ENCODE measurements at places on chromosomes 12 and 14. TPM values are rescaled to one million over a fixed set of nuclear protein-coding genes. Genes with fewer than 3 reads are reported as not detected.

Gene FSCB
- not detected for total RNA-seq

Gene SERPINA1
- total RNA-seq, result 3.6 TPM

Gene HOTAIR
- total RNA-seq, result not detected

Gene ATXN2
- total RNA-seq, result 57.6 TPM

Gene RTL1
- not detected for total RNA-seq

Gene KRT75
- total RNA-seq, result not detected

Gene IL22
- not detected for total RNA-seq

GRCh38 chr14:81946375-81946774 is 412.7 kb upstream of the SEL1L start:
- no peaks in the 10 kb centered on the region for H3K4me1 ChIP-seq
- no peaks in the 10 kb centered on the region for H3K36me3 ChIP-seq
- no peak overlapping the region for H3K27ac ChIP-seq
- H3K4me3 ChIP-seq, result no peak overlapping the region

DNA sequence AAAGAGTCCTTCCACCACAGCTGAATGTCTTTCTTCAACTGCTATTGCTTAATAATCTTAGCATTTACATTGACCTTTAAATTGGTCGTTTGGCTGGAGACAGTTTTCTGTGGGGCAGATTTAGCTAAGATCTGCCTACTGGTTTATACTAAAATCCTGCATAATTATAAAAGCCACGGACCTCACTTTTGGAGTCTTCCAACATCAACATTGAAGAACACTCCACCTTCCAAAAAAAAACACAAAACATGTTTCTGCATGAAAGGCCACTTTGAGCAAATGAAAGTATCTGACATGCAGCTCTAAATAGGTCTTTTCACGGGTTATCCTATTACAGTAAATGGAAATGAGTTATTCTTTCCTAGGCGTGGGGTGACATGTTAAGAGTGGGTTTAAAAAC is 57.0 kb upstream of the KRR1 start:
- H3K4me1 ChIP-seq, result no peaks in the 10 kb centered on the region
- no peak overlapping the region for H3K27ac ChIP-seq
- no peaks in the 10 kb centered on the region for H3K27me3 ChIP-seq

DNA sequence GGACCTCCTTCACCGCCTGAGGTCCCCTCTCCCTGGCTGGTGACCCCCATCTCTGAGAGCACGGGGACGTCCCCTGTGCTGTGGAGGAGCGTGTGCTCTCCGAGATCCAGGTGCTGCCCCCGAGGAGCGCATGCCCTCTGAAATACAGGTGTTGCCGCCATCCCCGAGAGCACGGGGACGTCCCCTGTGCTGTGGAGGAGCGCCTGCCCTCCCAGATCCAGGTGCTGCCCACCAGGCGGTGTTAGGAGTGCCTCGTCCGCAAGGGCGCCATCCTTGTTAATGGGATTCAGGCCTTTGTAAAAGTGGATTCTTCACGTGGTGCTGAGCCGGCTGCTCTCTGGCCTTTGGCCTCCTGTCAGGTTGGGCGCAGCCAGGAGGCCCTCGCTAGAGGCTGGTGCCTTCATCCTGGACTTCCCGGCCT is 10.1 kb downstream of the NOC4L start:
- H3K27me3 ChIP-seq, result no peaks in the 10 kb centered on the region
- H3K4me1 ChIP-seq, result peaks cover 3% of the 10 kb centered on the region
- H3K4me3 ChIP-seq, result no peak overlapping the region
- H3K27ac ChIP-seq, result no peak overlapping the region

GRCh38 chr12:123713823-123714585 is 1.9 kb downstream of the ATP6V0A2 start:
- no peaks in the 10 kb centered on the region for H3K27me3 ChIP-seq
- no peak overlapping the region for H3K4me3 ChIP-seq
- no peak overlapping the region for H3K27ac ChIP-seq
- peaks cover 16% of the 10 kb centered on the region for H3K4me1 ChIP-seq

GRCh38 chr12:49276304-49277290 is 11.7 kb downstream of the TUBA1C start:
- H3K4me3 ChIP-seq, result no peak overlapping the region
- DNase-seq, result no peak
- no peaks in the 10 kb centered on the region for H3K27me3 ChIP-seq
- H3K4me1 ChIP-seq, result peaks cover 3% of the 10 kb centered on the region
- no peak overlapping the region for H3K27ac ChIP-seq
- H3K36me3 ChIP-seq, result peaks cover 17% of the 10 kb centered on the region

DNA sequence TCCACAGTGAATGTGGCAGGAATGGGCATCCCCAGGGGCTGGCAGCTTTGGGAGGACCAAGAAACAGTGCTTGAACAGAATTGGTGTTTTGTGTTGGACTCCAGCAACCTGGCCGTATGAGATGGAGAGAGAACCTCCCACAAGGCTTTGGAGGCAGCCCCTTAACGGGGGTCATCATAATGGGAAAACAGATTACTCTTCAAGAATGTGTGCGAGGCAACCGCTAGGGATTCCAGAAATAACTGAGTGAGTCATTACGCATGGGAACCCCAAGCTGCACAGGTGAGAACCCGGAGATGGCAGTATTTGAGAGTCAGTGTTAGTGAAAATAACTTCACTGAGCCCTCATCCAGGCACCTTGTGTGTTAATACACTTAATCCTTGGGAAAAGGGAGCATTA is 567.8 kb upstream of the TBX3 start:
- no peak overlapping the region for H3K27ac ChIP-seq
- no peak for DNase-seq
- H3K4me3 ChIP-seq, result no peak overlapping the region
- H3K27me3 ChIP-seq, result no peaks in the 10 kb centered on the region
- no peaks in the 10 kb centered on the region for H3K4me1 ChIP-seq
- no peaks in the 10 kb centered on the region for H3K36me3 ChIP-seq

DNA sequence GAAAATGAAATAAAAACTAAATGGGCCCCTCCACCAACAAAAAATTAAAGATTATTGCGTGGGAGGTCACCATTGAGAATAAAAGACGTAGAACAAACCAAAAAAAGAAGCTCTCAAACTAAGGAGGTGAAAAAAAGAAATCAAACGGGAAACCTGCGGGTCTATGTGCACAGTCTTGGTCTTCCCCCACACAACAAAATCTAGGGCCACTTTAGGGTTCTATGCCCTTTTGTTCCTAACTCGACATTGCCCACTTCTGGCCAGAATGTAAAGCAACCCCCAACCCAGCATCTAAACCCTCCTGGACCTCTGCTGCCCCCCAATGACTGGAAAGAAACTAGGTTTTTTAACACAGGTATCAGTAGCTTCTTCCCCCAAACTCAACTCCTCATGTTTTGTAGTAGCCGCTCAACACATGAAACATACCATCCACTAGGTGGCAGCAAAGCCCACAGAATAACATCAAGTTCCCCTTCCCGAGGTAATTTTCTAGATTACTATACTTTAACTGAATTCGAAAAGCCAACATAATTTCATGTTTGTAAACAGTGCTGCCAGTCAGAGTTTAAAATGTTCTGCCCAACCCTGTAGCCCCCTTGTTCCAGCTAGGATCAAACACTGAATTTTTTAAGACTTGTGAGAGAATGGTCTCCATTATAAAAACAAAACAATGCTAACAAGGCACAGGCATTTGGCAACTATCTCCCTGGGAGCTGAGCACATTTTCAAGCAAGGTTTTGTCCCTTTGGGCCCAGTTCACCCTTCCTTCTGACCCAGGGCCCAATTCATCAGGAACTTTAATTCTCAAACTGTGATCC is 18.7 kb downstream of the DAD1 start:
- peaks cover 9% of the 10 kb centered on the region for H3K4me1 ChIP-seq
- H3K27ac ChIP-seq, result no peak overlapping the region
- no peaks in the 10 kb centered on the region for H3K27me3 ChIP-seq
- H3K36me3 ChIP-seq, result peaks cover 11% of the 10 kb centered on the region
- DNase-seq, result no peak

DNA sequence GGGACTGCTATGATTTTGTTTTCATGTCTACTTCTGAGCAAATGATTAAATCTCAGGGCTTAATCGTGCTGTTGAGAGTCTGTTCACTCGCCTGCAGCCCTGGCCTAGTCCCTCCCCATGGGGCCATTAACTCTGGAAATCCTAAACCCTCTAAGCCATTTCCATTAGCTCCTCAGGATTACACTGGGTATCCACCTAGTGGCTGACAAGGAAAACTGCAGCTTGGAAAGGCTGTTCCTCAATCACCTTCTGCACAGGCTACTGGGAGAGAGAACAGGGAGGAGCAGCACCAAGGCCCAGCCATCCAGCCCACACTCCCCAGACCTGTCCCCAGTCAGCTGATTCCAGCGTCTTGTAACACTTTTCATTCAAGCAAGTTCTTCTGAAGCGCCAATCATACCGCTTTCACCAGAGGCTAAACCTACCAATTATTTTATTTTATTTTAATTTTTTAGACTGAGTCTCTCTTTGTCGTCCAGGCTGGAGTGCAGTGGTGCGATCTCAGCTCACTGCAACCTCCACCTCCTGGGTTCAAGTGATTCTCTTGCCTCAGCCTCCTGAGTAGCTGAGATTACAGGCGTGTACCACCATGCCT is 48.7 kb downstream of the NEUROD4 start:
- H3K27me3 ChIP-seq, result peaks cover 26% of the 10 kb centered on the region
- H3K36me3 ChIP-seq, result no peaks in the 10 kb centered on the region
- DNase-seq, result no peak

DNA sequence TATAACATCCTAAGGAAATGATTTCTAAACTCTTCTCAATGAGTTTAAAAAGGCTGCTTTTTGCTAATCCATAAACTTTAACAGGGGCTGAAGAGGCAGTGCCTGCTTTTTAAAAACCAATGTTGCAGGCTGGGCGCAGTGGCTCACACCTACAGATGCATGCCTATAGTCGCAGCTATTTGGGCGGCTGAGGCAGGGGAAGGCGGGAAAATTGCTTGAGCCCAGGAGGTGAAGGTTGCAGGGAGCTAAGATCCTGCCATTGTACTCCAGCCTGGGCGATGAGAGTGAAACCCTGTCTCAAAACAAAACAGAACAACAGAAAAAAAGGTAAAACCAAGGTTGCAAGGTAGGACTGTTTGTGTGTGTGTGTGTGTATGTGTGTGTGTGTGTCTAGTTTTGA is 531.2 kb downstream of the DIO2 start:
- H3K36me3 ChIP-seq, result no peaks in the 10 kb centered on the region
- H3K4me3 ChIP-seq, result no peak overlapping the region
- no peak for DNase-seq
- H3K27me3 ChIP-seq, result no peaks in the 10 kb centered on the region
- H3K27ac ChIP-seq, result no peak overlapping the region

- H3K36me3 ChIP-seq, result no peaks in the 10 kb centered on the region
- peak; percentile 65 for DNase-seq
- H3K4me3 ChIP-seq, result peak overlapping the region; percentile 64
- peaks cover 16% of the 10 kb centered on the region for H3K4me1 ChIP-seq
- H3K27ac ChIP-seq, result peak overlapping the region; percentile 94
These were observed 3.2 kb upstream of the TBX5 start for GRCh38 chr12:114408886-114409851.

DNA sequence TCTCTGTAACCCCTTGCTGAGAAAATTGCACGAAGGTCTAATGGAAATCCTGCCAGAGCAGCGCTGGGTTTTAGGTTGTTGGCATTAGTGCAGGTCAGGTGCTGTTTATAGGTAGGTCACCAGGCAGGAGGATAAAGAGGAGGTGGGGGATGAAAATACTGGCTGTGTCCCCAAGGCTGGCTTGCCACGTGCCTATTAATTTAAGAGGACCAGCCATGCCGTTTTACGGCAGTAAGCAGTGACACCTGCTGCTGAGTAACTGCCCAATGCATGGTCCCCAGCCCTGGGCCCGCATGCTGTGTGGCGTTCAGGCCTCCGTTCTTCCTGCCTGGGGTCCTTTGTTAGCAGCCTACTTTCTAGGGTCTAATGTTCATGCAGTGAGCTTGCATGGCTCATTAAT is 67.2 kb downstream of the WDR20 start:
- peaks cover 55% of the 10 kb centered on the region for H3K36me3 ChIP-seq
- no peak overlapping the region for H3K27ac ChIP-seq
- H3K27me3 ChIP-seq, result no peaks in the 10 kb centered on the region
- H3K4me1 ChIP-seq, result peaks cover 4% of the 10 kb centered on the region

DNA sequence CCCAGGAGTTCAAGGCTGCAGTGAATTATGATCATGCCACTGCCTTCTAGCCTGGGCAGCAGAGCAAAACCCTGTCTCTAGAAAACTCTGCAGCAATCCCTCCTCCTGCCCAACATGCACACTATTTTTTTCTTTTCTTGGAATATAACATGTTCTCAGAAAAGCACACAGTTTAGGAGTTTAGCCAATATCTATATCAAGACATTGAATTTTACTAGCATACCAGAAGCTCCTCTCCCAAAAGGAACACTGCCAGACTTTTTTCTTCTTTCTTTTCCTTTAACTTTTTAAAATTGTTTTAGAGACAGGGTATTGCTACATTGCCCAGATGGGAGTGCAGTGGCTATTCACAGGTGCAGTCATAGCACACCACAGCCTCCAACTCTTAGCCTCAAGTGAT is 107.1 kb upstream of the AEBP2 start:
- no peak for DNase-seq
- no peak overlapping the region for H3K27ac ChIP-seq
- H3K36me3 ChIP-seq, result peaks cover 39% of the 10 kb centered on the region
- no peak overlapping the region for H3K4me3 ChIP-seq

Data from heart left ventricle (tissue), 16 donors.